ENCODE measurements at places on chromosomes 3 and 15.

- DNase-seq, result no peak
Measured at GRCh38 chr15:78394981-78395616, 42.9 kb upstream of the IREB2 start.

GRCh38 chr15:89917442-89918101 lies 4.8 kb upstream of the ARPIN start:
- DNase-seq, result no peak

GRCh38 chr3:37751967-37752648 lies 109.6 kb upstream of the CTDSPL start:
- DNase-seq, result no peak

GRCh38 chr3:170726976-170727661 lies 141.2 kb upstream of the SLC7A14 start:
- no peak for DNase-seq

DNA sequence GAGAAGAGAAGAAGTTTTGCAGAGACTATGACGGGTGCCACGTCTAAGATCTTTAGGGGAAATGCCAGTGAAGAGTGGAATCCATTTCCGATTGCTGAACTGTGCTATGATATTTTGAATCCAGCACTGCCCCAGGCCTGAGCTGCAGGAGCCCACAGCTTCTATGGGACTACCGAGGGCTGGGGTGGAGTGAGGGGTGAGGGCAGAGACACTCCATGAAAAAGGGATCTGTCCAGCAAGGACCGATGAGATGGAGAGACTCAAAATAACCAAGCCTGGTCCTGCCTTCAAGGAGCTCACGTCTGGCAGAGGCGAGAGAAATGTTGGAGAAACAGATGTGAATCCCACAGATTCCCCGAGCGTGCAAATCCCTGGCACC lies 79.8 kb upstream of the MEF2A start:
- DNase-seq, result no peak

- no peak for DNase-seq
Measured at GRCh38 chr3:69791919-69792399, 52.7 kb downstream of the MITF start.

DNA sequence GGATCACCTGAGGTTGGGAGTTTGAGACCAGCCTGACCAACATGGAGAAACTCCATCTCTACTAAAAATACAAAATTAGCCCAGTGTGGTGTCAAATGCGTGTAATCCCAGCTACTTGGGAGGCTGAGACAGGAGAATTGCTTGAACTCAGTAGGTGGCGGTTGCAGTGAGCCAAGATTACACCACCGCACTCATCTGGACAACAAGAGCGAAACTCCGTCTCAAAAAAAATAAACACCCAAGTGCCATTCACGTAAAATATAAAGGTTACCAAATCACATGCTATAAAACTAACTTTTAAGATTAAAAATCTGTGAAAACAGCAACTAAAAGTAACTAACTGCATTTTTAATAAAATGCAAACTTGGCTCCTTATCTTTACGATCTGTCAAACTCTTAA lies 8.9 kb downstream of the TRIM59 start:
- no peak for DNase-seq

DNA sequence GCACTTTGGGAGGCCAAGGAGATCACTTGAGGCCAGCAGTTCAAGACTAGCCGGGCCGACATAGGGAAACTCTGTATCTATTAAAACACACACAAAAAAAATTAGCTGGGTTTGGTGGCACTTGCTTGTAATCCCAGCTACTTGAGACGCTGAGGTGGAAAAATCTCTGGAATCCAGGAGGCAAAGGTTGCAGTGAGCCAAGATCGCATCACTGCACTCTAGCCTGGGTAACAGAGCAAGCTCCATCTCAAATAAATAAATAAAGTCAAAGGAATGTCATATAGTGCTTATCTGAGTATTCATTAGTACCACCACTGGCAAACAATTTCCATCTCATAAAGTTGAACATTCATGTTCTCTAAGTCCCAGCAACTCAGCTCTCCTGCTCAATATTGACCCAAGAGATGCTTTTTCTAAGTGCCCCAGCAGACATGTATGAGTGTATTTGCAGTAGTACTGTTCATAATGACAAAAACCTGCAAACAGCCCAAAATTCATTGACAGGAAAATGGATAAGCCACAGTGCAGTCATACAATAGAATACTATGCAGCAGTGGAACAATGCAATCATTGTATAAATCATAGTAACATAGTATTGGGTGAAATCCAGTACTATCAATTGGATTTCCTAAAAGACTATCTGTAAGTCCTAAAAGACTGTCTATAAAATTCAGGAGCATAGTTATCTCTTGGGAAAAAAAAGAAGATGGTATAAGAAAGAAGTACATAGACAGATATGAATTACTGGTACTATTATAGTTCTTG lies 751.5 kb upstream of the LMCD1 start:
- no peak for DNase-seq
